Forelimb muscle (tissue), 1 donor: ENCODE measurements at places on chromosomes 11 and 22.

GRCh38 chr11:131764649-131765048, 394.2 kb downstream of the NTM start:
- no peak for DNase-seq

GRCh38 chr11:64649291-64649697, 58.3 kb downstream of the SLC22A12 start:
- no peak for DNase-seq

DNA sequence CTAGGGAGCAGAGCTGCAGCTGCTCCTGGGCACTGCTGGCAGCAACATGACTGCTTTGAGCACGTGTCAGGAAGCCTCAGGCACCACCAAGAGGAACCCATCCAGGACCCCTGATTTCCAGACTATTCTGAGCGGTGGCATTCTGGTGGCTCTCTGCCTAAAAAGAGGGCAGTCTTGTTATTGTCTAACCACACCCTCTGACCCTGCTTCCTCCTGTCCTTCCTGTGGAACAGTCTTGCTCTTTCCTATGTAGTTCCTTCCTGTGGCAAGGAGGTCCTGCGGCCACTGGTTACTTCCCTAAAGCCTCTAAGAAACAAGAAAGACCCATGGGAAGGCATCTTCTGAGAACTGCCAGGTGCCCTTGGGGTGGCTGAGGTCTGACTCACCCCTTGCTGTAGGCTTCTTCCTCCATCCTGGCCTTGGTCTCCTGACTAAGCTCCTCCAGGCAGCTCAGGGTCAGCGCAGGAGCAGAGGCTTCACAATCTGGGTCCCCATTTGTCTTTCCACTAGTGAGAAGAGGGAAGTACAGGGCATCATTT, 13.1 kb upstream of the LYVE1 start:
- DNase-seq, result no peak

GRCh38 chr11:81342966-81343365, 1390.7 kb downstream of the FAM181B start:
- no peak for DNase-seq

DNA sequence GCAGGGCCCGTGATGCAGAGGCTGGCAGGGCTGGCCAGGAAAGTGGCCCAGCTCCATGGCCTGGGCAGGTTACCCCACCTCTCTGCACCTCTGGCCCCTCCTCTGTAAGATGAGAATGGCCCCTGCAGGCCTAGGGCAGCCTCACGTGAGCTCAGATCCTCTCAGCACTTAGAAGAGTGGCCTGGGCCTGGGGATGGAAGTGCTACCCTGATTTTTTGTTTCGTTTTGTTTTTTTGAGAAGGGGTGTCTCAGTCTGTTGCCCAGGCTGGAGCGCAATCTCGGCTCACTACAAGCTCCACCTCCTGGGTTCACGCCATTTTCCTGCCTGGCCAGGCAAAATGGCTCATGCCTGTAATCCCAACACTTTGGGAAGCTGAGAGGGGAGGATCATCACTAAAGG, 982 bp downstream of the APOBEC3H start:
- DNase-seq, result no peak

- no peak for DNase-seq
Observed at GRCh38 chr22:46064966-46065666, 85.2 kb upstream of the PPARA start.

DNA sequence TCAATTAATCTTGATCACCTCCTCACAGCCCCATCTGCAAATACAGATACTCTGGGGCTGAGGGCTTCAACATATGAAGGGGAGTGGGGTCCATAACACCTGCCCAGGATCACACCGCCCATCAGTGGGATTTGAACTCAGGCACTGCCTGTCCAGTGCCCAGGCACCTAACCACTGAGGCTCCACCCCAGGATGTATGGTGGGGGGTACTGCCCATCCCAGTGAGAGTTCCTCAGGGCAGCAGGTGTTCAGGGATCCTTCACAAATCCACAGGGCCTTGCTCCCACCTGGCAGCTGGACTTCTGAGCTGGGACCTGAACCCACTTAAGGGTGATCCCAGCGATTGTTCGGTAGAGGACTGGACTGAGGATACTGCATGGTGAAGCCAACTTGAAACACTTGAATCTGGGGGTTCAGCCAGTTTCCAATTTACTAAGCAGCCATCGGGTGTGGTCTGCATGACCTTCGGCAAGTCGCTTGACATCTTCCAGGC, 33.3 kb downstream of the PRDM11 start:
- DNase-seq, result no peak

DNA sequence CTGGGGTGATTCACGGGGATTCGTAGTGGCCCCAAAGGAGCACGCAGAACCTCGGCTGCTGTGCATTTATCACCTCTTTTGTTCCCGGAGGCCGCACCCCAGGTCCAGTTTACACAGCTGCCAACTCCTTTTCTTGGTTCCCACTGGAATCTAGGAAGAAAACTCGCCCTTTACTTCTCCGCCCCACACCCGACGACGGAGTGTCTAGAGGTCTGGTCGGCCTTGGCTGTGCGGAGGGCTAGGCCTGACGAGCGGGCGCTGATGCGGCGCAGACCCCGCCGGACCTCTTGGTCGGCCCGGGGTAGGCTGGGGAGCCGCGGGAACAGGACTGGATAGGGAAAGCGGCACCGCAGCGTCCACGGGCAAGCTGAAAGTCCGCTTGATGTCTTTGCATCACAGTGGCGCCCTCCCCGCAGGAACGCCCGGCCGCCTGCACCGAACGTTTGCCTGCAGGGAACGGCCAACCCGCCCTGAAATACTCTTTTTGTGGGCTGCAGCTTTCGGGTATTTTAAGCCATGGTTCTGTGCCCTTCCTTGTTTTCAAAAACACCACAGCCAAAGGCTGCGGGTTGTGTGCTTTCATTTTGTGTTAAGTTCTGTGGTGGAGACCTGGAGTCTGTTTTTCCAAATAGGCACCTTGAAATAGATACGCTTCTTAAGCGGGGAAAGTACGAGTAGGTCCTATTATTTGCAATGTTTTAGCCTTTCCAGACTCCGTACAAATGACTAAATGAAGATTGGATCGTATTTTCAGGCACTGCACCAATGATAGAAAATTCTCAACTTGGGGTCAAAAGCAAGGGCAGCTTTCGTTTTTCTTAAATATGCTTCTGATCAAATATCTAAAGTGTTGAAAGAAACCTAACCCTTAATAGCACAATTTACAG, 829 bp upstream of the ZBED5 start:
- no peak for DNase-seq

DNA sequence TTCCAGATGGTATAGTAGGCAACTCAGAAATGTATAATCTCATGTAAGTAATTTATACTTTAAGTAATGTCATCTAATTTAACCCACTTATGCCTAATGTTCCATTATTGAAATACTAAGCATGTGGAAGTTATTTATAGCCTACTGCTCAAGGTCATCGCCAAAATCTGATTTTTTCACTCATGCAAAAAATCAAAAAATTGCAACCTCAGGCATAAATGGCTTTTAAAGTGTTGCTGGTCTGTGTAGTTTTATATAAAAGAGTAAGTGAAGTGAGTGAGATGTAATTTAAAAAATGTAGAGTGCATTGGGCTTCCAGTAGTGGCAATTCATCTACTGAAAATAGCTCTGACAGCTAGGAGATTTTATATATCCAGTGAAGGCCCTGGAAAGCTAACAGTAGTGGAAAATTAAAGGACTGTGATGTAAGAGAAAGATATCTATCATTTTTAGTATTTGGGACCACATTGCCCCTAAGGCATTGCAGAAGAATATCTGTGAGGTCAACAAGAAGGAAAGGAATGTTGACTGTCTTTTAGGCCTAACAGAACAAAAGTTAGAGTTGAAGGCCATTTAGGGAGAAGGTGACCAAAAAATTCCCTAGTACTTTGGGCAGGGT, 624.5 kb upstream of the CHORDC1 start:
- no peak for DNase-seq

- no peak for DNase-seq
Observed at GRCh38 chr22:39362932-39363331, 13.1 kb downstream of the SYNGR1 start.

DNA sequence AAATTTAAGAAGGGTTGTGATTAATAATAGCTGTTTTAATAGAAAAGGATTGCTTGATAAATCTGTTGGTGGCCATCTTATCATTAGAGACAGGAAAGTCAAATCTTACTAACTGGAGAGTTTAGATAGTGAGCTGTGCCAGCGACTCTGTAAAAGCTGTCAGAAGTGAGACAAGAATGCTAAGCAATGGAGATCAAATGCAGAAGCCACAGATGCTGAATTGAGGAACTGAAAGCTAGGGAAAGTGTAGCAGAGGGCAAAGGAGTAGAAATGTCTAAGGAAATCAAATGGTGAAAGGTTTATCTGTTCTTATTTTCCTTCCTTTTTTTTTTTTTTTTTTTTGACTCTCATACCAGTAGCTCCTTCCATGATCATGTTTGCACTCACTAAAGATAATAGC, 13.7 kb downstream of the MS4A13 start:
- DNase-seq, result no peak

DNA sequence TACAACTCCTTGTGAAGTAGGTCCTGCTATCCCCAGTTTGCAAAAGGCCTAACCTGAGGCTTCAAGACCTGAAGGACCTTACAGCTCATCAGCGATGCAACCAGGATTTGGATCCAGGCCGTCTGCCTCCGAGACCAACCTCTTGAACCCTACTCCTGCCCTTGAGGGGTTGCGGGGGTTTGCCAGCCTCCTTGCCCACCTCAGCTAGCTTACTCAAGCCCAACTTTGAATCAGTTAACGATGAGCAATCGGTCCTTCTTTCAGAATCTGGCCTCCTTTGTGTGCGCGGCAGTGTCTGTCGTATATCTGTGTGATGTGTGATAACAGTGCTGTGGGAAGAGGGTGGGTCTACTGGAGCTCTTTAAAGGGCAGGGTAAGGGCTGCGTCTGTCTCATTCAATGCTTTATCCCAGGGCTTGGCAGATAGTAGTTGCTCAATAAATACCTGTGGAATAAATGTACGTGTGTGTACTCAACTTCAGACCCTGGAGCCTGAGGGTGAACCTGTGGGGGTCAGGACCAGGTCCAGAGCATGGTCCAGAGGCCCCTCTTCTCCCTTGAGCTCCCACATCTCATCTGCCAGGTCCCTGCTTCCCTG, 3.2 kb downstream of the CHRM1 start:
- DNase-seq, result no peak
